Fibroblast of skin of back (primary cell): ENCODE measurements at places on chromosomes 11 and 22.
A peak's percentile ranks its signal among the peaks of the same experiment; 100 is the strongest.

- no peak for DNase-seq
These were observed 854 bp downstream of the ABCC8 start for GRCh38 chr11:17475666-17476316.

DNA sequence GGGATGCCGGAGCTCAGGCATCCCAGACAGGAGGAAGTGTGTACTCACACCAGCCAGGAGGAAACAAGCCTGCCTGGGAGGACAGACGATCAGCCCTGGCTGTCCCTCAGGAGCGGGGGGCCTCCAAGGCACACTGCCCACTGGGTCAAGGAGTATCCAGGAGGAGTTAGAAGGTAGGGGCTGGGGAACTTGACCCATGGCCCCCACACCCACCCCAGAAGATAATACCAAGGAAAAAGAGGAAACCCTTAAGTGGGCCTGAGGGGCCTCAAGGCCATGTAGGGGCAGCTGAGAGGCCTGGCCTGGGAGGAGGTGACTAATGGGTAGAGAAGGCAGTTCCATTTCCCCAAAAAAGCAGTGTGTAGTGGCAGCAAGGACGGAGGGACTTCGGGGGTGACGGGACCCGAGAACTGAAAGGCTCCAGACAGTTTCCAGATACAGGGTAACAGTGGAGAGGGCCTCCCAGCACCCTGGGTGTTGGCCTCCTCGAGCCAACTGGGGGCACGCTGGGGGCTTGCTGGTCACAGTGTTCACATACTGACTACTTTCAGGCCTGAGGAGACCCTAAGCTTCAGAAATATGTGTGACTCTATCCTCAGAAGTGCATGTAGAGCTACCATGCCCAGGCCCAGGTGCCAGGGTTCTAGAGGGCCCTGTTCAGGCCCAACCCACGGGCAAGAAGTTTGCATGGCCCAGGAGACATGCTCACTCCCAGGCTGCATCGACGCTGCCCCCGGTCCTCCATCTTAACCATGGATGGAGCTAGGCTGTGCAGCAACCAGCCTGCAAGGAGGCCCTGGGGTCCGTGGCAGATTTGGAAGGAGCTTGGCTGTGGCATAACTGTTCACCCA lies 75.7 kb upstream of the PITPNB start:
- DNase-seq, result no peak

DNA sequence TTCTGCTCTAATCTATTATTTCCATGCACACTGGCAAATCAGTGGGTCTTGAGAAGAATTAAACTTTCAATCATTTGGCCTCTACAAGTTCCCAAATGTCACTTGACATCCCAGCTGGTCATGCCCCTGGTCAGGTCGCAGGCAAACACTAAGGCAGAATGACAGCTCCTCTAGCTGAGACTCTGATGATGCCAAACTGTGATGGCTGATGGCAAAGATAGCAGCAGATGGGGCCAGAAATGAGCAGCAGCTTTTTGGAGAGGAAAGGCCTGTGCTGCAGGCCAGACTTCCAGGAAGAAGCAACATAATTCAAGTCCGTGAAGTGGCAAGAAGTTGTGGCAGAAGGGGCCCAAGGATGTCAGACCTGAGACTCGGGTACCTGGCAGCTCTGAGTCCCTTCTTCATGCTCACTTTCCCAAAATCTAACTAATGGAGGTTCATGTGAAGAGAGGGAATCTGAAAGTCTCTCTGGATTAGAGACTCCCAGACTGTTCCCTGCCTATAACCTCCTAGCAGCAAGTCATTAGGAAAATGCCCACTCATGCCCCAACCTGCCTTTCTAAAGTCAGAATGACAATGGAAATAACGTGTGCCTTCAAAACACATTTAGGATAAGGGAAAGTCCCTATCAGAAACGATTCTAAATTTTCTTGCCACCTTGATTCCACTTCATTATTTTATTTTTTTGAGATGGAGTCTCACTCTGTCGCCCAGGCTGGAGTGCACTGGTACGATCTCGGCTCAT lies 9.4 kb upstream of the PMM1 start:
- no peak for DNase-seq

GRCh38 chr11:63929616-63930015 lies 9.2 kb upstream of the NAA40 start:
- no peak for DNase-seq

- no peak for DNase-seq
These were observed 17.1 kb downstream of the TIMP3 start for GRCh38 chr22:32818446-32819115.

GRCh38 chr11:130553306-130553705 lies 104.9 kb downstream of the ADAMTS15 start:
- DNase-seq, result no peak

- DNase-seq, result no peak
These were observed 94.3 kb downstream of the SOX6 start for GRCh38 chr11:16261836-16262644.

DNA sequence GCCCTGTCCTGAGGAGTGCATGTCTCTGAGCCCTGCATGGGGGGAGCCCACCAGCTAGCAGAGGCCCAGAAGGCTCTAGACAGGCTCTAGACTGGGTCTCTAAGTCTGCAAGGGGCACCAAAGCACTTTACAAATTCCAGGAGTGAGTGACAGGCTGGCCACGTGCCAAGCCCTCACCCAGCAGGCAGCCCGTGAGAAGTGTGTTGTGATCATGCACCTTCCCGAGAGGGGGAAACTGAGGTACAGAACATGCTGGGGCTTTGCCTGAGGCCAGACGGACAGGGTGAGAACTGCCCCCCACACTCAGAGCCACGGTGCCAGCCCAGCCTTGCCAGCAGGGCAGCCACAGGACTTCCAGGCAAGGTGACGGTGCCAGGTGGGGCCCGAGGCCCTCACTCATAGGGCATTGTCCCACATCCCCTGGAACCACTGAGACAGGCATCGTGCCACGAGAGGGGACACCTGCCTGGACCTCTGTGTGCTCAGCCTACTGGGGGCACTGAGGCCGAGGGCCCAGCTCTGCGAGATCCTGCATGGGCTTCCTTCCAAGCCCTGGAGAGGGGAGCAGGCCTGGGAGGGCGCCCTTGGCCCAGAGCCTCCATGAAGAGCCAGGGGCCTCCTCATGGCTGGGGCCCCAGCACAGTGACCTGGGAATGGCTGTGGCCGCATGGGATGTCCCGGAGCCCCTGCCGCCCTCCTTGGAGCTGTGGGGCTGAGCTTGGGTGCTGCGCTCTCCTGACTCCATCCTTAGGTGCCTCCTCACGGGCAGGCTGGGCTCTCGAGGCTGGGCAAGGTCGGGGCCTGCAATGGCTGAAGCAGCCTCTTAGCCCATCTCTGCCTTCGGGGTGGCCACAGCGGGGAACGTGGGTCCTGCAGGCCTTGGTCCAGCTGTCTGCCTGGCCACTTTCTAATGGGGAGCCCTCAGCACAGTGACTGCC lies 121.5 kb downstream of the KCNQ1OT1 start:
- no peak for DNase-seq

GRCh38 chr11:61045271-61045670 lies 57.0 kb upstream of the CD5 start:
- DNase-seq, result peak; percentile 14

DNA sequence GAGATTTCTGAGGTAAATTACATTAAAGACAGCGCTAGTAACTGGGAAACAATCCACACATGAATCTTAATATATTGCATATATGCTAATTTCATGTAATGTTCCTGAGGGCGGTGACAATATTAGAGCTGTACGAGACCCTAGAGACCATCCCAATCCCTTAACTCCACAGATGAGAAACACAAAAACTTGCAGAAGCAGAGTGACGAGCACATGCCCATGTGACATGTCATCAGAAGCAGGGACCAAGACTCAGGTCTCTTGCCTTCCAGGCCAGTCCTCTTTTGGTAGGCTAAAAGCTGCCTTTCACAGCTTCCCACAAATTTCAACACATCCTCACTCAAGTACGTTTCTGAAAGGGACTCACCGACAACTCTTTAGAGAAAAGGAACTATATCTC lies 11.8 kb downstream of the MAPK1 start:
- no peak for DNase-seq

GRCh38 chr11:44718612-44719390 lies 8.0 kb upstream of the TSPAN18 start:
- no peak for DNase-seq

DNA sequence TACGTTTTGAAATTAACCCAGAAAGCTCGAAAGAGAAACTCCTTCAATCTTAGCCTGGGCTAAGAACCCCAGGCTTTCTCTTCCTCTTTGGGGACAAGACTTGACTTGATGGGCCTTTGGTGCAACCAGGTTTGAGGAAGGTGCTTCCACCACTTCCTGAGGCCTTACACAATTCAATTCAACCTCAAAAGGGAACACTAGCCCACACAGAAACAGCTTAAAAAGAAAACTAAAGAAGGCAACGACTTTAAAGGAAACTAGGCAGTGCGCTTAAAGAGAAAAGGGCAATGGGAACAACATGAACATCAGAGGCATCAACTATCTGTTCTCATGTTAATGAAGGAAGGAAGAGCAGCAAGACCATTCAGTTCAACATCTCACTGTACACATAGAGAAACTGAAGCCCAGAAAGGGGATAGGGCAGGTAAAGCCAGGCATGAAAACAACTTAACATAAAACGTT lies 24.8 kb downstream of the PAK1 start:
- no peak for DNase-seq

DNA sequence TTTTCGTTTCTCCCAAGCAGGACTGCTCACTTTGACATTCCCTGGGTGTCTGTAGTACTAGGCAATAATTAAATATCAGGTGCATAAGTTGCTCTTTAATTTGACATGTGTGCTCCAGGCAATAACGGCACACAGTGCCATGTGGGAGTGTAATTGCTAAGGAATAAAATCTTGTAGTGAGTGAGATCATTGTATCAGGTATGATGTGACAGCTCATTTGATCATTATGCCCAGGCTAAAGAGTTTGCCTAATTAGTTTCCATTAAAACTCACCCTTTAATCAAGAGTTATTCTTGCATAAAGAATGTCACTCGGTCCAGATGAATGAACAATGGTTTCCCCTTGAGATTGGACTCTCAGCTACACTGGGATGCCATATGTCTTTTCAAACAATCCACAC lies 220.0 kb downstream of the INSC start:
- DNase-seq, result no peak

DNA sequence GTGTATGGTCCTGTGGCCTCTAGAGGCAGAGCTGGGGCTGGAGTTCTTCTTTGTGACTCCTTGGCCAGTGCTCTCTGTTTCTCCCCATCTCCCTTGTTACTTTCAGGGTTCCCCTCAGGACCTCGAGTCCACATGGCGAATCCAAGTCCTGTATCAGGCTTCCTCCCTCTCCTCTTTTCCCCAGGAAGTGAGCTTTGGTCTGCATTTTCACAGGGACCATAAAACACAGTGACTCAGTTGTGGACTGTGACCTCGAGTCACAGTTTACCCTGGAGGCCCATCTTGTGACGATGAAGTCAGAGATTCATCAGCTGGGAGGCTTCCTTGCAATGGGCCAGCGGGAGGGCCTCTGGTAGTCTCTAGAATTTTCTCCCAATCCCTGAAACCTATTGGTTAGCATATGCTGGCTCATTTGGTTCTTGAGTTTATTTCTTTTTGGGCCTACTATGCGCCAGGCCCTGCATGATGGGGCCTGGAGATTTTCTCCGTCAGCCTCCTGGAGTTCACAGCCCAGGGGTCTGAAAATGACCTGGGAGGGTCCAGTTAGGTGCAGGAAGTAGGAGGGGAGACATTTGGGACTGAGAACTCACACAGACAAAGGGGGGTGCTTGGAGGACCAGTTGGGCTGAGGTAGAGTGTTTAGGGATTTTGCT lies 100.8 kb downstream of the KIAA1671 start:
- DNase-seq, result no peak

GRCh38 chr11:36361472-36361871 lies 65.4 kb downstream of the PRR5L start:
- DNase-seq, result peak; percentile 38

DNA sequence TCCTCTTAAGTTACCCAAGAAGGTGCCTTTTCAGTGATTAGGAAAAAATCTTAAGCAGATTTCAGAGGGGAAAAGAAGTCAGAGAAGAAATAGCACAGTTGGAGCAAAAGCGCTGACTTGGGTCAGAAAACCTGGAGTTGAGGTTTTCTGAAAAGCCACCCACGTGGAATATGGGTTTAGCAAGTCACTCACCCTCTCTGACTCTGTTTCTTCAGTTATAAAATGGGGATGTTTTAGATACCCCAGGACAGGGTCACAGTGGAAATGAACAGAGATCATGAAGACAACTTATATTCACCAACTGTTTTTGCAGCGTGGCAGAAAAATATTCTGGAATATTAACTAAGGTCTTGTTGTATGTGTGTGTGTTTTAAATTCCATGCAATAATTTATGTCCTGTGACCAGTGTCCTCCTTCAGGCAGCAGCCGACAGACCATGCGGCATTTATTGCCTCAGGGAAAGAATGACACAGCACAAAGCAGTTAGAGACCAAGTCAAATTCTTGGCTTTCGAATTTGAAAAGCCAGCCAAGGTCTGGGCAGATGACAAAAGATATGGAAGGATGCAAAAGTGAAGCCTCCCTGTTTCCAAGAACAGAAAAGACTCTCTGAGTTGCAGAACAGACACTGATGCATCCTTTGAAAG lies 119.9 kb downstream of the MIAT start:
- DNase-seq, result peak; percentile 47

GRCh38 chr22:28142361-28142961 lies 223.4 kb upstream of the PITPNB start:
- peak; percentile 94 for DNase-seq
